COLO829 (cell line): ENCODE measurements at places on chromosomes 5 and 9.

DNA sequence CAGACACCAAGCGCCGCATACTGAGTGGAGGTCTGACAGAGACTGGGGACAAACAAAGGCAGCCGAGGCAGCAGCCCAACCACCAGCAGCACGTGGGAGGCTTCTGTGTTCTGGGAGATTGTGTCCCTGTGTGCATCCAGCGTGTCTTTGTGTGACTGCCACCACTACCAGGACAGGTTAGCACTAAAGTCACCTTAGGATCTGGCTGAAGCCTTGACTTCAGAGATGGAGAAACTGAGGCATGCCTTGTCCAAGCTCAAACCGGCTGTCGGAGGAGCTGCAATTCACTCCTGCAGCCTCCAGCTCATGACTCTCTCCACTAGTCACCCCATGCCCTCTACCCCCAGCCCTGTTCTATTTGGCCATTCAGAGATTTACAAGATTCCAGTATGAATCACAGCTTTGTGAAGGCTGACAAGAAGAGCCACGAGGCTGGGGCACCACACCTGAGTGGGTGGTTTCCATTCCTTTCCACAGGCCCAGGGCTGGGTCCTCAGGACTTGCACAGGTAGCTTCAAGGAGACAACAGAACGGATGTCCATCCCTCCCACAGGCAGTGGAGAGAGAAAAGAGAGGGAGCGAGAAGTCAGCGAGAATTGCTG is 69.3 kb downstream of the SHB start:
- DNase-seq, result no peak

DNA sequence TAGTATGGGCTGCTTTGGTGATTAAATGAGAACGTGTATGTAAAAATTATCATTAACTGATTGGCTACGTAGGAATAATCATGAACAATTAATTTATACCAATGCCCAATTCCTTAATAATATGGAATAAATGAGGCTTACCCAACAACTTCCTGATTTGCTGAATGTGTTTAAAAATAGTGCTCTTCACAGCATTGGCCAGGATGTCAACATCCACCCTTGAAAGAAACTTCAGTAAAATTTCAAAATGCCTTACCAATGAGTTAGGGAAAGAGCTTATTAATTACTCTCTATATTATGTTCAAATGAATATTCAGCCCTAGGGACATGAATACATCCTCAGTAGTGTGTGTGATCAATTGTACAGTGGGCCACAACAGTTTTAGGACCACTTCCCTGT is 401.4 kb downstream of the PSAT1 start:
- no peak for DNase-seq

DNA sequence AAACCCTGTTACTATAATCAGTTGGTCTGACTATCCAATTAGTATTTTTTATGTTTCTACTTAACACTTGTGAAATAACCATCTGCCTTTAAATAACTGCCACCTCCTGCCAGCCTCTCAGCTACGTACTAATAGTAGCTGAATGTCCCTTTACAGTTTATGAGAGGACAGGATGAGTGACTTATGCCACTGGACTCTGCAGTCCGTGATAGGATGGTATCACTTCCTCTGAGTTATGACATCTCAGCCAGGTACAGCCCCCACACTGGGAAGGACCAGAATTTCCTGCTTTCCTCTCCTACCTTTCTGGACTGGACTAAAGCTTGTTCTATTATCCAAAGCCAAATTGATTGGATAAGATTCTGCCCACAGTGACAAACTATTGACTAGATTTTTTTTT is 102.9 kb downstream of the ZFAND5 start:
- DNase-seq, result no peak

DNA sequence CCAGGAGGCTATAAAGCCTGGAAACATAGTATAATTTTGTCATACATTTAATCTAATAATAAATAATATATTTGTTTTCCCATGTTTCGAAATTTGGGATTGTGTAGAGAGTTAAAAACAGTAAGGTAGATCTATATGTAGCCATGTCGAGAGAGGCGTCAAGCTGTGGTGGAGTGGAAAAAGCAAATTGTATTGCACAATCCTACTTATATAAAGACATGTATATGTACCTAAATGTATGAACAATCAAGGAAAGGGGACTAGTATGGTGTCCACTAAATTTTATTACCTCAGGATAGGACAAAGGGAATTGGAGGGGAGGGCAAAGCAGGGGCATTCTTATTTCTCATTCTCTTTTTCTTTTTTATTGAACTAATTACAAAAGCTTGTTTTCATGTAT is 52.0 kb downstream of the GLRA1 start:
- DNase-seq, result no peak

DNA sequence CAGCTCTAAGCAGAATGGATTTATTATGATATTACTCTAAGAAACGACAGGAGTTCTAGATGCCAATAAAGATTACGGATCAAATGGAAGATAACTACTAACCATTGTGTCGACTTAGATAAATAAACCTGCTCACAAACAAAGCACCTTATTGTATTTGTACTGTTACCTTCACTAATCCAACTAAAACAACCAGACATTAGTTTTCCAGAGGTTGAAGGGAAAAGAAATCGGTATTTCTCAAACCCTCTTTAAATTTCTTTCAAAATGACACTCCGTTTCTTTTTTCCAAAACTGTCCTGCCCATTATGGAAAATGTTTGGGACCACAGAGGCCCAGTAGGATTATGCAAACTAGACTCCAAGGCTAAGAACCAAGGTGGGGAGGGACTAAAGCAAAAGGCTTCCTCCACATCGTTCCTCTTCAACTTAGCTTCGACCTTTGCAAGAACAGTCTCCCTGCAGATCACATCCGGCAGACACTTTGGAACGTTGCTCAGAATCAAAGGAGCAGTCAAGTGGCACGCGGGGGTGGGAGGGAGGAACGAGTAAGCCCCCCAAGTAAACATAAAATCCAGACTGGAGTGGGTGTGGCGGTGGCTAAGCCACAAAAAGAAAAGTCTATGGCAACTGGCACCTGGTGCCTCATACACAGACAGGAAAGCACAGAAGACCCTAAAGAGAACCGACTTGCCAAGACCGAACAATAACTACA is 2.7 kb downstream of the MLLT3 start:
- no peak for DNase-seq

DNA sequence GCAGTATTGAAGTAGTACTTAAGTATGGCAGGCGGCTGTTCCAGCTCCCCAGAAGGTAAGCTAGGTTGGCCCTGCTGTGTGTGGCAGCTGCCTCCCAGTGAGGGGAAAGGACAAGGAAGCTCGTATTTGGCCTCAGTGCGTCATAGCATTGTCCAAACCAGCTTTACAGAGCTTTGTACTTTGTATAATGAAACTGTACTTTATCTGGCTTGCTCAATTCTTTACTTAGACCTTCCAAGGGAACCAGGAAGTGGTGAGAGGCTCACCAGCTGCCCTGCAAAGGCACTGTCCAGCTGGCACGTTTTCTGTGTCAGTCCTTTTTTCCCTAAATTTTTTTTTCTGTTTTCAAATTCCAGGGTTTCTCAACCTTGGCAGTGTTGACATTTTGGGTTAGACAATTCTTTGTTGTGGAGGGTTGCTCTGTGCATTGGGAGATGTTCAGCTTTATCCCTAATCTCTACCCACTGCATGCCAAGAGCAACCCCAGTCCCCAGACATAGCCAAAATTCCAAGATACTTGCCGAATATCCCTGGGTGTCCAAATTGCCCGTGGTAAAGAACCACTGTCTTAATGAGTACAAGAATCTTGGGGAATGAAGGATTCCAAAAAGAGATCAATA is 474.5 kb downstream of the LRRC70 start:
- DNase-seq, result no peak

GRCh38 chr9:671997-672396 is 169.5 kb upstream of the DMRT1 start:
- no peak for DNase-seq

DNA sequence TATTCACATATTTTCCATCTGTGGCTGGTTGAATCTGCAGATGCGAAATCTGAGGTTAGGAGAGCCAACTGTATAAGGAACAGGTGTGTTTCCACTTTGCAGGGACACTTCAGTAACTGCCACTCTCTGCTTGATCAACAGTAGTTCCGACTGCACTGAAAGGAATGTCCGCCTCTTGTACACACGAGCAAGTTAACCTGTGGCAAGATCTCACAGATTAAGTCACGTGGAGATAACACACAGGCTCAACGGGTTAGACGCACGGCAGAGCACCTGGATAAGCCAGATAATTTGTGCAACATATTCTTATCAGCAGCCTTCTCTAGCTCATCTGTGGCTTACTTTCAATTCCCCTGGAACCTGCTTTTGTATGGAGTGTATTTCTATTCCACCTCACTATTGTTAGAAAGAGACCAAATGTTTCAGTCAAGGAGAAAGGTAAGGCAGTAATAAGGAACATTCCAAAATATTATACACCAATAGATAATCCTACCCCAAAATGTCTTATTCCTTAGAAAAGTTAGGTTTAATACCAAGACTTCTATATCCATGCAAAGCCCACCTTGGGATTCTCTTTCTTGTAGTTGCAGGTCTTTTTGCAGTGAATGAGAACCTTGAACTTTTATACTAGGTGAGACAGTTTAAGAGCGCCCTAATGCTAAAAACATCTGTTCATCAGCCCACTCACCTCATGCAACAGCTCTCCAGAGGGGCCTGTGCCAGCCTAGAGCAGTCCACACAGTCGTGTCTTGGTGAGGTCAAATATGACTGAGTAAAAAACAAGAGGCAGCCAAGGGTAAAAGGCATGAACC is 6.5 kb upstream of the C9 start:
- DNase-seq, result no peak

DNA sequence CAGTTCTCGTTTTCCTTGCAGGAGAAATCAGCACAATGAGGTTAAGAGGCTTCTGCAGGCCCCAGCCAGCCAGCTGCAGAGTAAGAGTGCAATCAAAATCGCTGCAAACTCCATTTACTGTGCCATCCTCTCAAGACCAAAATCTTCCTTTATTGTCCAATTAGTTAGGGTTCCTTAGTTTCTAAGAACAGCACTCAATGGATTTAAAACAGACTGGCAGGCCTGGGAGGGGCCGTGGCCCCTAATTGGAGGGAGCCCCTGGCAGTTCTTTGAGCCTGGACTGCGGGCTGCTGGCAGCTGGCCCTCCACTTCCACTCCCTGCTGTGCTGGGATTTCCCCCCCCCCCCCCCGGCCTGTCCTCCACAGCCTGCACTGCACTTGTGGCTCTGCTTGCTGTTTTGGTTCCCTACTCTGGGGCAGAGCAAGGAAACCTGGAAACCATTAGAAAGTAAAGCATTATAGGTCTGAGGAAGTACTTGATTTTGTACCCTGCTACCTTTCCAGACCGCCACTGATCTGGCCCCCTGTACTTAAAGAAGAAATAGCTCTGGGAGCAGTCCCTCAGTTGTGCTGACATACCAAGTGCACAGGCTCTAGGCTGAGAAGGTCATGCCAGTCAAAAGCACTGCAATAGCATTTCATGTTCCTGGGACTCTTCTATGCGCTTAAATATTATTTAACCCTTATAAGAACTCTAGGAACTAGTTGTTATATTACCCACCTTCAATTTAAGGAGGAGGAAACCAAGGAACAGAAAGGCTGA is 129.0 kb downstream of the APBA1 start:
- DNase-seq, result no peak
